ENCODE measurements at places on chromosomes 7 and 10.

GRCh38 chr10:70576803-70577517, 25.6 kb downstream of the PRF1 start:
- DNase-seq, result peak; percentile 13

GRCh38 chr10:52965509-52965908, 192.9 kb upstream of the MBL2 start:
- DNase-seq, result peak; percentile 87

DNA sequence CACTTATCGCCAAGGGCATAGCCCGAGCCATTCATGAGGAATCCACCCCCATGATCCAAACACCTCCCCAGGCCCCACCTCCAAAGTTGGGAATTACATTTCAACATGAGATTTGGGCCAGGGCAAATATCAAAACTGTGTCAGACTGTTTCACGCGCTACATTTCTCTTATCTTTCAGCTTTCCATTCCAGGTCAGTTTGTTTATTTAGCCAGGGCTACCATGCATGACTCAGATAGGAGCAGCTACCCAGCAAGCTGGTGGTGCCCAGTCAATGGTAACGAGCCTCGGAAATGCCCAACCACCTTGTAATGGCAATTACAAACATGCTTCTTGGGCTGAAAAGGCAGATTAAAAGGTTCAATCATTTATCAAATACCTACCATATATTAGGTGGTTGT, 43.6 kb upstream of the BAMBI start:
- DNase-seq, result no peak

- DNase-seq, result peak; percentile 66
These were observed 171.5 kb upstream of the ADCY1 start for GRCh38 chr7:45402480-45403218.

GRCh38 chr7:39951226-39952194, 1.5 kb downstream of the CDK13 start:
- peak; percentile 83 for DNase-seq

DNA sequence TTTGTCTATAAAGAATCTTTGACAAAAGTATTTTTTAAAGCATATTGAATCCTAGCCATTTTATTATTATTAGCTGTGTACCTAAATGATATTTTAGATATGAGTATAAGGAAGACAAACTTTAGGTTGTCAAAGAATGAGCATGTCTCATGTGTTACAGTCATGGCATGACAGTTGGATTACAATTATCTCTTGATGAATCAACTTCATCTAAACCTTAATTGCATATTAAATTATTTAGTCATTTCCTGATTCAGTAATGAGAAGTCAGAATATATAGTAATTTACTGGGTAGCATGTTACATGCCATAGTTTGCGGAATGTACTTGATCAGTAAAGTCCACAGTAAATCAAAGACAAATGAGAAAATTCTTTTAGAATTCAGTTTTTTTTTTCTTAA, 59.2 kb downstream of the MAPK8 start:
- no peak for DNase-seq

- no peak for DNase-seq
These were observed 318.5 kb upstream of the SEMA3A start for GRCh38 chr7:84513061-84513460.

DNA sequence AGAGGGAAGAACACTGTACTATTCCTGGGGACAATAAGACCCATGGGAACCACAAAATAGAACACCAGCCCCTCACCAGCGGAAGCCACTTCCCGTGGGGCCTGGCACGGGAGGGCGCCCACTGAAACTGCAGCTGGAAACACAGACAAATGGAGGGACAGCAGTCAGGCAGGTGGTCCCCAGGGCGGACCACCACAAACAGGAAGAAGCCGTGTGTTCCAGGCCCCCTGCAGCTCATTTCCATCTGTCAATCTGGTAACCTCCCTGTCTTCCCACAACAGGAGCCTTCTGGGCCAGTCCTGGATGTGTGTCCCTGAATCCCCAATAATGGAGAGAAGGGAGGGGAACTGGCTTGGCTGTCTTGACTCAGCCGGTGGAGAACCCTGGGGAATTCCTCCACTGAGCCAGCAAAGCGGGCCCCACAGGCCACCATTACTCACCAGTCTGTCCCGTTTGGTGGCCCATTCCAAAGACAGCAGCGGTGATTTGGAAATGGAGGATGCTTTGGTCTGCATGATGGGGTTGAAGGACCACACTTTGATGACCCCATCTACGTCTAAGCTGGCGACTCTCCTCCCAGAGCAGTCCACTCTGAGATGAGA, 16.7 kb downstream of the WDR91 start:
- DNase-seq, result no peak

- no peak for DNase-seq
These were observed 1.5 kb downstream of the TAS2R41 start for GRCh38 chr7:143479055-143479766.

GRCh38 chr7:6256677-6257535, 15.5 kb downstream of the CYTH3 start:
- DNase-seq, result no peak

DNA sequence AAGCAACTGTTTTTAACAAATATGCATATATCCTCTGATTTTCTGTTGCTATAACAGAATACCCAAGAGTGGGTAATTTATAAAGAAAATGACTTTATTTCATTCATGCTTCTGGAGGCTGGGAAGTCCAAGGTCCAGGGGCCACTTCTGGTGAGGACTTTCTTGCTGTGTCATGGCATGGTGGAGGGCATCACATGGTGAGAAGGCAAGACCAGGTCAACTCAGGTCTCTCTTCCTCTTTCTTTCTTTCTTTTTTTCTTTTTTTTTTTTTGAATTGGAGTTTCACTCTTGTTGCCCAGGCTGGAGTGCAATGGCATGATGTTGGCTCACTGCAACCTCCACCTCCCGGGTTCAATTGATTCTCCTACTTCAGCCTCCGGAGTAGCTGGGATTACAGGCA, 303.0 kb upstream of the C7orf33 start:
- DNase-seq, result peak; percentile 46

DNA sequence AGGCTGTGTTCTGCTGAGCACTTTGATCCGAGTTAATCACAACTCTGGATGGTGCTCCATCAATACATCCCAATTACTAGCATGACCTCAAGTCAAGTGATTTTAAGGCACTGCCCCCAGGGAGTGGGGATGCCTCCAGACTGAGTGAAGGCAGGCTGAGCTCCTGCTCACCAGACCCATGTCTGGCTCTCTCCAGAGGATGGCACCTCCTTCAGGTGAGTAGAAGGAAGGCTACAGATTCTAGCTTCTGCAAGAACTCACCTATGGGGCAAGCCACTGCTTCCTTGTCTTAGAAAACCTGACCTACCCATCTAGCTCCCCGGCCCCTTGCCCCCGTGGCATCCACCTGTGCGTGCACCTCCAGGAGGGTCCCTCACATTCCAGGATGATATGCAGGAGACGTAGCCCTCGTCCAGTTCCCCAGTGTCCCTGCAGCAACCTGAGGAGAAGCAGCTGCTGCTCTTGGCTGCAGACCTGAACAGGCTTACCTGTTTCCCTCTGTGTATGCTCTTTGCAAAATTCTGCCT, 390.3 kb downstream of the GRID1 start:
- no peak for DNase-seq

DNA sequence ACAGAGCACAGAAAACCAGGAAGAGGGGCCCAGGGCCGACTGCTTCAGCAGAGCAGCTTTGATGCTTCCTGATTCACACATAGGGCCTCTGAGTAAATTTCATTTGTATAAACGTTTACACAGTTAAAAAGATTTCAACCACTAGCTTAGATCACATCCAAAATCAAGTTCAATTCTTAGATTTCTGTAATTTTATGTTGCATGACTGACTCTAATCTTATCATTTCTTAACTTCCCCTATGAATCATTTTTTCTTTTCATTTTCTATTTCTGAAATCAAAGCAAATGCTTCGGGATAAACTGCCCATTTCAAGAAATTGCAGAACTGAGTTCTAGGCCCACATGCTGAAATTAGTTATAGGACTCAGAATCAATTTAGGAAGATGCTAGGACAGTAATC, 224.7 kb downstream of the INHBA start:
- DNase-seq, result no peak

GRCh38 chr7:24715661-24716479, 41.4 kb downstream of the GSDME start:
- DNase-seq, result no peak

DNA sequence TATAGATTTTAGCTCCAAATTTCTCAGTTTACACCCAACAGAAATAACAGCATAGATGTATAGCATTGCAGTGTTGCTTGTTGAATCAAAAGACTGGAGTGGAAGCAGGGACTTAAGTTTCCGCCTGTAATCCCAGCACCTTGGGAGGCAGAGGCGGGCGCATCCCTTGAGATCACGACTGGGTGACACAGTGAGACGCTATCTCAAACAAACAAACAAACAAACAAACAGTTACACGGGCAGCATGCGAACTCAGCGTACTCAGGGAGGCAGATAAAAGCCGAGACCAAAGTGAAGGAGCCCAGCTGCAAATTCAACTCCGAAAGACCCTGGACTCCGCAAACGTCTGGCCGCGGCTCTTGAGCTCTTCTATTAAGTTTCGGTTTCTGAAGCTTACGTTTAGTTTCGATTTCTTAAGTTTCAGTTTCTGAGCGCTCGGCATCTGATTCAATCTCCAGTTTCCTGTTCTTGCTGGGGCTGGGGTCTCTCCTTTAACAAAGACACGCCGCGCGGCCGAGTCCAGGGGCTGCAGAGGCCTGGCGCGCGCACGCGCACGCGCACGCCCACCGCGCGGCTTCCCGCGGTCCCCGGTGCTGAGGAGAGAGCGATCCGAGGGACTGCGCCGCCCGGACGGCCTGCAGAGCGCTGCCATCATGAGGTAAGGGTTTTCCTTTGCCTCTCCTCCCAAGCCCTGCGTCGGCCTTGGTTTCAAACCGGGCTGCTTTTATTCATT, at the start of gene IFIT5:
Gene IFIT5, plus strand, starts transcription at position 423 of the 733 bp plus-strand sequence. Its CDS starts 231 bp downstream, at position 654.
- DNase-seq, result peak; percentile 86

- DNase-seq, result peak; percentile 16
These were observed 106.4 kb downstream of the EGFR start for GRCh38 chr7:55124989-55125875.

DNA sequence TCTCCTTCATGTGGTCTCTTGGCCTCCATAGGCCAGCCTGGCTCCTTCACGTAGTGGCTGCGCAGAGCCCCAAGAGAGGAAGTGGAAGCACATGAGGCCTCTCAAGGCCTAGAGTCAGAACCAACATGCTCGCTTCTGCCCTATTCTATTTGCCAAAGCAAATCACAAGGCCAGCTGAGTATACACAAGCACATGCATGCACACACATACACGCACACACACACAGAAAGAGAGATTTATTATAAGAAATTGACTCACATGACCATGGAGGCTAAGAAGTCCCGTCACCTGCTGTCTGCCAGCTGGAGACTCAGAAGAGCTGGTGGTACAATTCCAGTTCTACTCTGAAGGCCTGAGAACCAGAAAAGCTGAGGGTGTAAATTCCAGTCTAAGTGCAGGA, 64.3 kb upstream of the NRP1 start:
- no peak for DNase-seq

- DNase-seq, result peak; percentile 98
These were observed 65.3 kb downstream of the CARD11 start for GRCh38 chr7:2978408-2978807.
